ENCODE measurements at places on chromosomes 16 and 17.

- DNase-seq = no peak
These were observed 16.0 kb upstream of the LRRC75A start for GRCh38 chr17:16507918-16508533.

DNA sequence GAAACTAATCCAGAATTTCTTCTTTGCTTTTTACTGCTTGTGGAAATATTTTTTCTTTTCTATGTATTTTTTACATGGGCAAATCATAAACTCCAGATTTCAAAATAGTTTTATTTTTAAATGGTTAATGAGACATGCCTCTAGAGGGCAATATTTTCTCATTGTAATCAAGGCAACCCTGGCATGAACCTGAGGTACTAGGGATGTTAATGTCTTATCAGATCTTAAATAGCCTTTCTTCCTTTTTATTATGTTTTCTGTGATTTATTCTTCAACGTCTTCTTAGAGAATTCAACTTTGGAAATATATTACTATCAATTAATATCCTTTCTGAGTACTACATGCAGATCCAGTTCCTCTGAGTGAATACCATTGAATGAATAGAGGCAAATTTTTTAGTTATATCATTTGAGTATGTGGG is 324.7 kb downstream of the BCAS3 start:
- DNase-seq = no peak

DNA sequence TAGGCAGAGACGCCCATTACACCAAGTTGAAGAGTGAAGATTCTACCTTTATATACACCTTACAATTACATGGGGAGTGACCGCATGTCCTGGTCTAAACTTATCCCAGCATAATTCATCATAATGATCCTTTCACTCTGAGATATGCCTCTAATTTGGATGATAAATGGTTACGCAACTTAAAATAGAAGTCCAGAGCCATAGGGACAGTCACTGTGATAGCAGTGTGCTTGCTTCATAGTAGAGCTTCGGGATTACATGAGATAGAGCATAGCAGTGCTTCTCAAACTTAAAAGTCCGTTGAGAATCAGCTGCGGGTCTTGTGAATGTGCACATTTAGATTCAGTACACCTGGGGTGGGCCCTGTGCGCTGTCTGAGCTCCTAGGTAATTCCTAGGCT is 16.9 kb downstream of the USP10 start:
- no peak for DNase-seq

- no peak for DNase-seq
These were observed 10.3 kb upstream of the ABCC3 start for GRCh38 chr17:50624321-50624934.

DNA sequence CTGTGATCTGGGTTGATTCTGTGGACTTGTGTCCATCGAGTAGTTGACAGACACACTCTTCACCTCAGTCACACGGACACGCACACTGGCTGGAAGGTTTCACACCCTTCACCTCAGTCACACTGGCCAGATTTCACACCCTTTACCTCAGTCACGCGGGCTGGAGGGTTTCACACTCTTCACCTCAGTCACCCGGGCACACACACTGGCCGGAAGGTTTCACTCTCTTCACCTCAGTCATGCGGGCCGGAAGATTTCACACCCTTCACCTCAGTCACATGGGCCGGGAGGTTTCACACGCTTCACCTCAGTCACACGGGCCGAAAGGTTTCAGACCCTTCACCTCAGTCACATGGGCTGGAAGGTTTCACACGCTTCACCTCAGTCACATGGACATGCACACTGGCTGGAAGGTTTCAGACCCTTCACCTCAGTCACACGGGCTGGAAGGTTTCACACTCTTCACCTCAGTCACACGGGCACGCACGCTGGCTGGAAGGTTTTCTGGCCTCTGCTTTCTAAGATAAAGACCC is 96.2 kb downstream of the PGS1 start:
- DNase-seq = peak; percentile 7

- DNase-seq = no peak
These were observed 296.4 kb downstream of the GRIN2A start for GRCh38 chr16:9885876-9886275.

DNA sequence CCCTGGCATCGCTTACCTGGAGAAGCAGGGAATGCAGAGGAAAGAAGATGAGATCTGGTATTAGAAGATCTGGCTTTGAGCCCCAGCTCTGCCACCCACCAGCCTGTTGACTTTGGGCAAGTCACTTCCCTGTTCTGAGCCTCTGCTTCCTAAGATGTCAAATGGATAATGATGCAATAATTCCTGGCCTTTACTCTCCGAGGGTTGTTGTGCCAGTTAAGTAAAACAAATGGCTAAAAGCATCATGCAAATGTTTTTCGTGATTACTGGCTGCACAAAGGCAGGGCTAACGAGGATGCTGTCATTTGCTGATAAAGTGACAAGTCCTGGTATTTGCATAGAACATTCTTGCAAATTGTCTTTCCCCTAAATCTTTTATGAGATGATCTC is 1.3 kb upstream of the ZNF821 start:
- no peak for DNase-seq

- peak; percentile 10 for DNase-seq
These were observed 1.2 kb upstream of the MIF4GD start for GRCh38 chr17:75271955-75272847.

- no peak for DNase-seq
These were observed 45.6 kb downstream of the SMPD3 start for GRCh38 chr16:68402748-68403040.

DNA sequence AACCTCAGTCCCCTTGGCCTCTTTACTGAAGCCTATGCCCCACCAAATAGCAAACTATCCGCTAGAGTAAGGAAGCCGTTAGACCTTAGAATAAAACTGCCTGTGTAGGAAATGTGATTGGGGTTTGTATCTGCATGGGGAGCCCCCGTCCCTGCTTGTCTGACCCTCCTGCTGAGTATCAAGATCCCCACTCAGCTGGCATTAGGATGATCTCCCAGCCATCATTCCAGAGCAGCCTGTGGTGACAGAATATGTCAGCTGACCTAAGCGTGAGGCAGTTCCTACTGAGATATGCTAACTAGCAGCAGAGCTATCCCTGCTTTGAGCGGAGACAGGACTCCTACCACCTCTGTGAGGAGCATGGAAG is 645 bp upstream of the GFOD2 start:
- DNase-seq = no peak

DNA sequence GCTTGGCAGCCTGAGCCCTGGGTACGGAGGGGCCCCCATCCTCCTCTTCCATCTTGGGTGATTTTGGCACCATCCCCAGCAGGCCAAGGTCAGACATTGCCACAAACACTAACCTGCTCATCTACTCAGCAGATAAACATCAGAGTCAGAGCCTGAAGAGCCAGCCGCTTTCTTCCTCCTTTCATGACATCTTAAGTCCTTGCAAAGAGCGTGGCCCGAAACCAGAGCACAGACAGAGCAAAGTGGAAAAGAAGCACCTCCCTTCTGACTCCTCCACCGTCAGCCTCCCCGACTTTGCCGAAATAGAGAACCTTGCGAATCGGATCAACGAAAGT is 60.4 kb upstream of the RPH3AL start:
- no peak for DNase-seq

DNA sequence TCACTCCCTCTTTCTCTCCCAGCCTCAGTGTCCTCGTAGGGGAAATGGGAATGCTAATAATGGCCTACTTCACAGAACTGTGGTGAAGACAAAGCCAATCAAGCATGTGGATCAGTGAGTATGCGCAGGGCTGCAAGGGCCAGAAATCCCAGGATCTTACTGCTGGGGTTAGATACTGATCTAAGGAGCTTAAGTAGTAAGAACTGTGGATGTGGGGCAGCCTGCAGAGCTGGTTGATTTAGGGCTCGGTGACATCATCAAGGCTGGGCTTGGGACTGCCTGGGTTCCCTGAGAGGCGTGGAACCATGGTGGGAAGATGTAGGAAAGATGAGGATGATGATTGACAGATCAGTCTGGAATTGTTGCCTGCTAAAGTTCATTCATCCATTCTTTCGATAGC is 25.6 kb downstream of the GOSR2 start:
- no peak for DNase-seq

DNA sequence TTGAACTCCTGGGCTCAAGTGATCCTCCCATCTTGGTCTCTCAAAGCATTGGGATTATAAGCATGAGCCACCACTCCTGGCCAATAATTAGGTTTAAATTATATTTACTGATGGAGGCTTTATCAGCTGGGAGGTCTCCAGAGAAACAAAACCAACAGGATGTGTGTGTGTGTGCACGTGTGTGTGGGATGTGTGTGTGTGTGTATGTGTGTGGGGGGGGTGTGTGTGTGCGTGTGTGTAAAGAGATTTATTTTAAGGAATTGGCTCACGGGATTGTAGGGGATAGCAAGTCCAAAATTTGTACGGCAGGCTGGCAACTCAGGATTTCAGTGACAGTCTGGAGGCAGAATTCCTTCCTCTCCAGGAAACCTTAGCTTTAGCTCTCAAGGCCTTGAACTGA is 4.6 kb downstream of the MMP25 start:
- DNase-seq = no peak

DNA sequence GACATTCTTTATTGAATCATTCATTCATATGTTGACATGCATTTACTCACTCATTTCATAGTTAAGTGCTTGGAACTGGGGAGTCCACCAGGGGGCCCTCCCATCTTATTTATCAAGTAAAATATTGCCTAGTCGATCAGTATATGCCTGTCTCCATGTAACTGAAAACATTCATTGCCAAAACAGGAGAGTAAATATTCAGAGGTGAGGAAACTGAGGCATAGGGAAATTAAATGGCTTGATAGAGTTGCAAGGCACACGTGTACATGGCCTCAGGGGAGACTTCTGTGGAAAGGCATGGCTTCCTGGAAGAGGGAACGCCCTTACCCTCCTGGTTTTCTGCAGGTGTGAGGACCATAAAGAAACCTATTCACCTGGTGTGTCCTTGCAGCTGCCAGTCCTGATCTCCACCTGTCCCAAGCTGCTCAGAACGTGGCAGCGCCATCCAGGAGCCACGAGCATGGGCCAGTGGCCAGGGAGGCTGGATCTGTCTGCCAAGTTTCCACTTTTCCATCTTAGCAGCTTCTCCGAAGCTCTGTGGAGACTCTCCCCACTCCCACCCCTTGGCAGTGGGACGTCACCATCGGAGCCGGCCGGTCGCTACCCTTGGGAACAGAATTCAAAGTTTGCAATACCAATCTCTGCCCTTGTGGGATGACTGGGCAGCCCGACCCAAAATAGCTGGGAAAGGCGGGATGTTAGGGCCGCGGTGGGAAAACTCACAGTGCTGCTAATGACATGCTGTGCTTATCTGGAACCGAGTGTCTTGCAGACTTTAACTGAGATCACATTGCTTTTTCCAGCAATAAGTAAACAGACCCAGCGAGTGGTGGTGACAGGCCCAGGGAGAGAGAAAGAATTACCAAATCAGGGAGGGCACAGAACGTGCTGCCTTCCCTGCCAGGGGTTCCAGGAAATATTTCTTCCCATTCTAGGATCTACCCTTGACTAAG is 4.1 kb upstream of the C1QTNF1 start:
- peak; percentile 30 for DNase-seq

- DNase-seq = no peak
These were observed 32.7 kb downstream of the ZNF750 start for GRCh38 chr17:82807101-82807500.

GRCh38 chr16:84270071-84270470 is 24.6 kb upstream of the WFDC1 start:
- DNase-seq = no peak

GRCh38 chr17:40506786-40507185 is 5.4 kb upstream of the TNS4 start:
- no peak for DNase-seq

- DNase-seq = no peak
These were observed 133.9 kb upstream of the SOX9 start for GRCh38 chr17:71986886-71987285.

DNA sequence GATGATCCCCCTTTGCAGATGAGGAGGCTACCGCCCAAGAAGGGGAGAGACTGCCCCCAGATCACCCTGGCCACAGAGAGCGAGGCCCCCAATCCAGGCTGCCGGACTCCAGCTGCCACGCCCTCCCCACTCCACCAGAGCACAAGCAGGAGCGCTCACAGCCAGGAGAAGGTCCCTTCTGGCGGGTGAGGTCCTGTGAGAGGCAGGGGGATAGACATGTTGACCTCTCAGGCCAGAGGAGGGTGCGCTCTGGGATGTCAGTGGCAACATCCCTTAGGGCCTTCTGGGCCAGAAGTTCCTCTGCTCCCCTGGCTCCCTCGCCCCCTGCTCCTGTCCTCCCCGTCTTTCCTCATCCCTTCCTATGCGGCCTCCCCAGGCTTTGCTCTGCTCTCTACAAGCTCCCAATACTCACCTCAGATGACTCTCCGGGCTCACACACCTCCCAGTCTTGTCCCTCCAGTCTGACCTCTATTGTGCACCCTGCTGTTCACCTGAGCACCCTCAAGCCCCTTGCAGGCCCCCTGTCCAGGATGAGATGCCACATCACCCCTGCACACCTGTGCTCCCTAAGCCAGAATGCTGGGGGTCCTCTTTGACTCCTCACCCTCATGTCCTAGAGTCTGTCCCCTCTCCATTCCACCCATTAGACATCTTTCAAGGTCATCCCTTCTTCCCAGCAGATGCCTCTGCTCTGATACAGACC is 5.0 kb upstream of the NXPH3 start:
- DNase-seq = no peak

GRCh38 chr16:67327743-67328142 is 1.1 kb downstream of the LRRC36 start:
- no peak for DNase-seq

DNA sequence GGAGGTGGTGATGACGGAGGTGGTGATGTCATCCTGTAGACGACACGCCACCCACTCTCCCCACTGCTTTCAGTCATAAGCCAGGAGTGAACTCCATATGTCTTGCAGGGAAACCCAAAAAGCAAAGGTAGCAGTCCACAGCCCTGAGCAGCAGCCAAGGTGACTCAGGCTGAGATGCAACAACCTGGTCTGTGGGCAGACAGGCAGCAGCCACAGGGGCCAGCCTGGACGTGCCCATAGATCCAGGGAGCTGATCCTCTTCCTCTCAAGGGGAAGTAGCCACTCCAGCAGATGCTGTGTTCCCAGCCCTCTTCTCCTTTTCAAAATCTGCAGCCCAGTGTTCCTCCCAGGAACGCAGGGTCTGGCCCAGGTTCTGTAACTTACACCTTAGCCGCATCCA is 17.3 kb upstream of the CIITA start:
- DNase-seq = no peak

DNA sequence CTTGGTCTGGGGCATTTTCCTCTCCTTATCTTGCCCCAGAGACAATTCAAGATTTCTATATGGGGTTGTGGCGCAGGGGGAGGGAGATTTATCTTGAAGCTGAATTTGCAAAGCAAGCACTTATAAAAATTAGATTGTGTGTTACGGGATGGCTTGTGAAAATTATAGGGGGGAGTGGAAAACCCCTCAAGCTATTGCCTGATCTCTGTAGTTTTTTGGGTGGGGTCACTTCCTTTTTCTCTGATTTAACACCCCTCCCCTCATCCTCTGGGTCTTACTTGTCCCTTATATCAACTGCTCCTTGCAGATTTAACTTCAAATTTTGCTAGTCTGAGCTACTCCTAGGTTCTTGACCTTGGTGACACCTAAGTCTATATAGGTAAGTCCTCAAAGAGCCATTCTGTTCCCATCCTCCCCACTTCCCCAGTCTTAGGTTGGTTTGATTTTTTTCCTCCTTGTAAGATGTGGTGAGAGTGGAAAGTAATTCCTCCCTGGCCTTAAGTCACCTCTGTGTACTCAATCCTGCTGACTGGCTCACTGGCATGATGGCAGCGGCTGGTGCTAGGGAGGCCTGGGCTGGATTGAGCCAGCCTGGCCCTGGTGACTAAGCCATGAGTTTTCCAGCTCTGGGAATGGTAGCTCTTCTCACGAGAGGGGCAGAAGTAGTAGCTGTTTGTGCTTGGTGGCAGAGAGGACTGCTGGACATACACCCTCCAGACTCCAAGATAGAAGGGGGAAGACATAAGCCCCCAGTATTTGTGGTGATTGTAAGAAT is 2.3 kb downstream of the ARL4D start:
- no peak for DNase-seq

GRCh38 chr16:86869288-86870022 is 291.1 kb downstream of the FOXL1 start:
- DNase-seq = no peak
